ENCODE measurements at places on chromosomes 6 and 20.

DNA sequence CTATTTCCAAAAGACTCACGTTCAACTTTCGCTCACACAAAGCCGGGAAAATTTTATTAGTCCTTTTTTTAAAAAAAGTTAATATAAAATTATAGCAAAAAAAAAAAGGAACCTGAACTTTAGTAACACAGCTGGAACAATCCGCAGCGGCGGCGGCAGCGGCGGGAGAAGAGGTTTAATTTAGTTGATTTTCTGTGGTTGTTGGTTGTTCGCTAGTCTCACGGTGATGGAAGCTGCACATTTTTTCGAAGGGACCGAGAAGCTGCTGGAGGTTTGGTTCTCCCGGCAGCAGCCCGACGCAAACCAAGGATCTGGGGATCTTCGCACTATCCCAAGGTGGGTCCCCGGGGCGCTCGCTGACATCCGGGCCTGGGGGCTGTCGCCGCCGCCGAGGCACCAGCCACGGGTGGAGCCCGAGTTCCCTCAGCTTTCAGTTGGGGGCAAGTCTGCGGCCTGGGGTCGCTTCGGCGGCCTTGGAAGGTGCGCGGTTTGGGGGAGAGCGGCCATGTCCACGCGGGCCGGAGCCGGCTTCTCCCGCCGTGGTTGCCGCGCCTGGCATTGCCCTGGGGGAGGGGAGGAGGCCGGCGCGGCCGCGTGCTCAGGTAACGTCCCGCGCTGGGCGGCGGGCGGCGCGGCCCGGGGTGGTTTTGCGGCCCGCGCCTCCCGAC lies 429 bp downstream of the AMD1 start:
- DNase-seq, result no peak

DNA sequence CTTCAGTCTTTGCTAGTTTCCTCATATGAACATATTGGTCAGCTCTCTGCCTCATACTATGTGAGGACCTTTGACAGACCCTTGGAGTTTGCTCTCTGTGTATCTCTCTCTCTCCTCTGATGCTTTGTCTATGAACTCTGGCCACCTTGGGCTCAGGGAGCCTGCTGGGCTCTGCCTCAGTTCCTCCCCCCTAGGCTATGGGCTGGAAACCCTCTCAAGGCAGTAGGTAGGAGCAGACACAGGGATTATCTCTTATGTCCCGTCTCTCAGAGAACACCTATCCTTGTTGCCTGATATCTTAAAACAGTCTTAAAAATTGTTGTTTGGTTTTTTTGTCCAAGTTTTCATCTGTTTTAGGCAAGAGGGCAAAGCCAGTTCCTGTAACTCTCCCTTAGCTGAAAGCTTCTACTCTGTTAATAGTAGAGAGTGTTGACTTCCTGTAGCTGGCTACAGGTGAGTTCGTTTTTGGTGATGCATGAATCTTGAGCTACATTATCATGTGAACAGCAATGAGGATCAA lies 68.3 kb downstream of the BCAS1 start:
- DNase-seq, result no peak

DNA sequence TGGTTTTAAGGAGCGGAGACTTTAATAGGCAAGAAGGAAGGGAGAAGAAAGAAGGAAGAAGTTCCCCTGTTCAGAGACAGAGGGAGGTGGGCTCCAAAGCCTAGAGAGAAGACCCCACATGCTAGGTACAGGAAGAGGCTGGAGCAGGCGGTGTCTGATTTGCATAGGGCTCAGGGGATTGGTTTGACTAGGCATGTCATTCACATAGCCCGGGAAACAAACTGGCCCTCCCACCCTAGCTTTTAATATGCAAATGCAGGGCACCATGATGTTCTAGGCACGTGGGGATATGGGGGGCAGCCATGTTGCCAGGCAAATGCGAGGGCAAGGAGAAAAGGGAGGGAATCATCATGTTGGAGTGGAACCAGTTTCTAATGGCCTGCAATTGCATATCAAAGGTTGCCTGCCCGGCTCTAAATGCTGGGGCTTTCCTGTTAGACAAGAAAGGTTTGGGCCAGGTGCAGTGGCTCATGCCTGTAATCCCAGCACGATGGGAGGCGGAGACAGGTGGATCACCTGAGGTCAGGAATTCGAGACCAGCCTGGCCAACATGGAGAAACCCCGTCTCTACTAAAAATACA lies 34.3 kb upstream of the AGPAT4 start:
- DNase-seq, result no peak

GRCh38 chr20:48215536-48215935 lies 430.3 kb upstream of the SULF2 start:
- no peak for DNase-seq

- no peak for DNase-seq
Measured at GRCh38 chr20:61668065-61668650, 397.5 kb downstream of the TAF4 start.

- peak; percentile 100 for DNase-seq
Measured at GRCh38 chr20:309841-310644, 12.7 kb downstream of the ZCCHC3 start.

DNA sequence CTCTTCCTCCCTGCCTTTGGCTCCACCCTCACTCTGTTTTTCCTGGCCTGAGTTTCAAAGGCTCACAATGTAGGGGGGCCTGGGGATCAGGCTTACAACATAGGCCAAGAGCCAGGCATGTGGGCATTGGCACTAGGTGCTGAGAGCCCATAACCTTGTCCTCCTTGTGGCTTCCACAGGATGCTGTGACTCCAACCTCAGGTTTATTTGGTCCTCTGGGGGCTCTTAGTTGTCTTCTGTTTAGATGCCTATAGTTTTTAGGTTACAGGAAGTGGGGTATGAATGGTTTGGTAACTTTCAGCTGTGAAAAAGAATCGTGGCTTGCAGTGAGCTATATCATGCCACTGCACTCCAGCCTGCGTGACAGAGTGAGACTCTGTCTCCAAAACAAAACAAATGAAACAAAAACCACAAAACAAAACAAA lies 25.6 kb downstream of the MMP24 start:
- no peak for DNase-seq

GRCh38 chr20:48772183-48772976 lies 55.4 kb downstream of the PREX1 start:
- DNase-seq, result no peak

Data from SHP77 (cell line).